ENCODE measurements at places on chromosomes 2 and 18. TPM values are rescaled to one million over a fixed set of nuclear protein-coding genes. Genes with fewer than 3 reads are reported as not detected.

The GALR1 gene
- not detected for total RNA-seq

The GREB1 gene
- 2.3 TPM for total RNA-seq

The IMP4 gene
- 55.9 TPM for total RNA-seq

The NCKAP5 gene
- 34.6 TPM for total RNA-seq

The B4GALT6 gene
- 4.6 TPM for total RNA-seq

The KCNE4 gene
- total RNA-seq = 1.2 TPM

The ASB18 gene
- total RNA-seq = not detected

The IL1B gene
- 17.5 TPM for total RNA-seq

The GRHL1 gene
- 6.5 TPM for total RNA-seq

The IGFBP2 gene
- total RNA-seq = 37.7 TPM

The KIAA1328 gene
- total RNA-seq = 17.8 TPM

The GTF3C2 gene
- 56.4 TPM for total RNA-seq

DNA sequence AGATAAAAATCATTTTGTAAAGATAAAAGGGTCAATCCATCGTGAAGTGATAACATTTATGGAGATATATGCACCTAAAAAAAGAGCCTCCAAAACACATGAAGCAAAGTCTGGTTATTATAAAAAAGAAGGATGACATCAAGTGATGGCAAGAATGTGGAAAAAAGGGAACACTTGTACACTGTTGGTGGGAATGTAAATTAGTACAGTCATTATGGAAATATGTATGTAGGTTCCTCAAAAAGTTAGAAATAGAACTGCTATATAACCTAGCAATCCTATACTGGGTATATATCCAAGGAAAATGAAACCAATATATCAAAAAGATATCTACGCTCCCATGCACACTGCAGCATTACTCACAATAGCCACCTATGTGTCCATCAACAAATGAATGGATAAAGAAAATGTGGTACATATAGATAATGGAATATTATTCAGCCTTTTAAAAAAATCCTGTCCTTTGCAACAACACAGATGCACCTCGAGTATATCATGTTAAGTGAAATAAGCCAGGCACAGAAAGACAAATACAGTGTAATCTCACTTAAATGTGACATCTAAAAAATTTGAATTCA is 28.9 kb downstream of the ABCB11 start:
- DNase-seq = no peak

DNA sequence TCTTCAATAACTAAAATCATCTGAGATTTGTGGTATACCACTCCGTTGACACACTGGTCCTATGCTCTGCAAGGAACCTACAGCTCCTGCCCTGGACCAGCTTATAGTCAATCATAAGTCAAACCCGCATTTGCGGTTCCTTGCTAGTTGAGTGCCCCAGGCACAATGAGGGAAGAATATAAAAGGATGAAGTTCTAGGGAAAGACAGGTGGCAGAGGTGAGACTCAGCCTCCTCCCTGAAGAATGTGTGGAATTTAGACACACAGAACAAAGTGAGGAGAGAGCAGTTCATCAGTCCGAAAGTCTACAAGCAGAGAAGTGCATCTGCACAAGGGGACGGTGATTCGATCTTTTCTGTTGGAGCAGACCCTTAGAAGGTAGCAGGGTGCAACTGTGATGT is 615.0 kb upstream of the FANCL start:
- no peak for DNase-seq

DNA sequence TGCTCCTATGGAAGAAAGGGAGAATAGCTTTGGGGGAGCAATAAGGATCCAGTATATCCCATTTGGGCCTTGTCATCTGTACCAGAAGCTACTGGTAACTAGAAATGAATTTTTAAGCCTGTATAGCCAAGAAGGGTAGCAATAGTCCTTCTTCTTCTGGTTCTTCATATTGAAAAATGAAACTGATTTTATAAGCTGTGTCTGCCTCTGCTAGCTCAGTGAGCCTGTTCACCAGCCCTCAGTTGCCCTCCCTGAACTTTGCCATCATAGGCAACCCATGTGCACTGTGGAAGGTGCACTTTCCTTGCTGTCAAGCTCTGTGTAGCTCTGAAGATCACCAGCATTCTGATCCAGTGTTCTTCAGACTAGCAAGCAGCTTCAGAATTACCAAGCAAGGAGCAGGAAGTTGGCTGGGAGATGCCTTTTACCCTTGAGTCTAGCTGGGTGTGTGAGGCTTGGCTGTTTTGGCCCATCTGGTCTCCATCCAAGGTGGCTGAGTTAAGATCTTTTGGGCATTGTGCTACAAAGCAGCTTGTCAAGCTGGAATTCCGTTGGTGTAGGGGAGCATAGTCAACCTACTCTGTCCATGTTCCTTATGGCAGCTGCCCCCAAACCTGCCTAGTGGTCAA is 55.8 kb upstream of the MGAT5 start:
- no peak for DNase-seq

- DNase-seq = peak; percentile 66
Measured at GRCh38 chr18:58529714-58530354, 99.1 kb downstream of the ALPK2 start.

GRCh38 chr2:163800951-163801381 is 65.2 kb upstream of the FIGN start:
- DNase-seq = no peak

DNA sequence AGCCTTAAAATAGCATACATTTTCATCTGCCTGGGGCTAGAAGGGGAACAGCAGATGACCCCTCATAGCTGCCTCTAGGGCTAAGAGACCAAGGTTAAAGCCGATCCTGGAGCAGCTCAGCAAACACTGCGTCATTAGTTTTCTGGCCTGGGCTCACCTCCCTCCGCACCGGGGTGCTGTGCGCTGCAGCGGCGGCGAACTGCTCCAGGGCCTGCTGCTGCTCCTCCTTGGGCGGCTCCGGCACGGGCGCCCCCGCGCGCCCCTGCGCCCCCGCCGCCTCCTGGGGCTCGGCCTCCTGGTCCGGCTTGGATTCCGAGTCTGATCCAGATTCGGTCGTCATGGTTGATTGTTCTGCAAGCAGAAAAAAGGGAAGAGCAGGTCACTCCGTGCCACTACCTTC is 55.0 kb downstream of the EPB41L3 start:
- DNase-seq = no peak

DNA sequence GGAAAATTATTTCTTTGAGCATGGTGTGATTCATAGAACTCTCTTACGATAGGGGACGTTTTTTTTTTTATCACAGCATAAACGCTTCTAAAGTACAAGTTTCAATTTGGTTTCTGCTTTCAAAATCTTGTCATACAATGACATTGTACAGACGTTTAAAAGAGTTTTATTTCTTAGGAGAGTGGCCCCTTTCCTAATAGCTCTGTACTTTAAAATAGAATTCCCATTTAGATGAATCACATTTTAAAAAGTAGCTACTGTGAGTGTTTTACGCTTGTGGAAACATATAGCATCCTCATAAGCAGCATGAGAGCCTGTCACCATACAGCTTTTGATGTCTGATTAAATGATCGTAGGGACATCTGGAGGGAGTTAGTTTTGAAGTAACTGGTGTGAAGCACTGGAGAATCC is 510.9 kb downstream of the PARD3B start:
- DNase-seq = no peak

GRCh38 chr2:152513681-152514080 is 178.7 kb downstream of the FMNL2 start:
- no peak for DNase-seq

GRCh38 chr2:104444889-104445288 is 409.0 kb upstream of the POU3F3 start:
- DNase-seq = no peak

DNA sequence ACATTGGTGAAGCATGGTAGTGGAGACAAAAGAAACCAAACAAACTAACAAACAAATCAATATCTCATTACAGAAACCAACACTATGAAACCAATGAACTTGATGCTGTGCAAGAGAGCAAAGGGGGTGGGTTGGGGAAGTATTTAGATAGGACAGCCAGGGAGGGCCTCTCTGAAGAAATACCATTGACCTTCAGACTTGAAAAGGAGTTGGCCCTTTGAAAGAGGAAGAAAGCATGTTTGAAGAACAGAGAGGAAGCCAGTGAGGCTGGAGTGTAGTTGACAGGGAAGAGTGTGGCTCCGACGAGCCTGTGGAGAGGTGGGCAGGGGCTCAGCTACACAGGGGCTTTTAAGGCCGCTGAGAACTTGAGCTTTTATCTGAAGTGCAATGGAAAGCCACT is 151.0 kb upstream of the GATA6 start:
- DNase-seq = no peak

GRCh38 chr18:7417727-7418126 is 149.4 kb upstream of the PTPRM start:
- no peak for DNase-seq

- no peak for DNase-seq
Measured at GRCh38 chr2:178767094-178768060, 39.8 kb downstream of the TTN start.

GRCh38 chr2:216072473-216072872 is 9.1 kb downstream of the PECR start:
- no peak for DNase-seq

GRCh38 chr2:227654426-227654825 is 12.2 kb upstream of the SCYGR5 start:
- DNase-seq = no peak

DNA sequence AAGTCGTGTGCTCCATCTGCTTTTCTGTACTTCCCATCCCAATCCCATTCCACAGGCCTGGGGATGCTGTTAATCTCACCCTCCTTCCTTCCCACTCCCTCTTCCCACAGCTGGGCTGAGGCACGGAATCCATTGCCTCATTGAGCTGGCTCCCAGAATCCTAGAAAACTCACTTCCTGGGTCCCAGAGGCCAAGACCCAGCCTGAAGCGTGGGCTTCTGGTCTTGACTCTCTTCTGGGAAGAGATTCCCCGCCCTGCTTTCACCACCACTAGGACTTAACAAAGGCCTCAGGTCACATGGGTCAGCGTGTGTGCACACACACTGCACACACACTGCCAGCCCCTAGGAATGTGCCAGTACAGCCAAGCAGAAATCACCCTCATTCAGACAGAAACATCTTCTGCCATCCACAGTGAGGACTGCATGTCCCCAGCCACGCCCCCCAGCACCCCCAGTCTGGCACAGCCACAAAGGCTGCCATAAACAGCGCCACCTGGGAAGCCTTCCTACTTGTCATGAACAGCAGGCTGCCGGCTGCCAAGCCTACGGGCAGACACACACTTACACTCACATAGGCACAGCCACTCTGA is 165.8 kb downstream of the TNS1 start:
- peak; percentile 86 for DNase-seq

DNA sequence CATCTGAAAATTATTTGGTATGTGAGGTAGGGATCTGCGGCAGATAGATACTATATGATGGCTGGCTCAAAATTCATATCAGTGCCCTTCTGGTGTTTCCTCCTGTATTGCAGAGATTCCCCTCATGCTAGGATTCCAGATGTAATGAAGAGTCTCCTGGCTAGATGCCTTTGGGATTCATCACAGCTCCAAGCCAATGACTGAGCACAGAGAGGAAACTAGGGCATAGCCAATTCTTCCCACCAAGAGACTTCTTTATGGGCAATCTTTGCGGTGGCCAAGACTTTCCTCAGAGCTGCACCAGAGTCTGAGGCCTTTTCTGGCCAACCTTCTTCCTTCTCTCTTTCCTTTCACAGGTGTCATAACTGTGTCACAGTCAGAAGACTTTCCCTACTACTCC is 25.5 kb upstream of the CIB4 start:
- DNase-seq = no peak

GRCh38 chr2:42542871-42543270 is 25.6 kb upstream of the MTA3 start:
- no peak for DNase-seq

GRCh38 chr18:38576349-38576748 is 1010.8 kb upstream of the CELF4 start:
- no peak for DNase-seq

- no peak for DNase-seq
Measured at GRCh38 chr2:37342591-37343220, 1.7 kb upstream of the QPCT start.

GRCh38 chr2:237298151-237299118 is 115.5 kb downstream of the COL6A3 start:
- DNase-seq = peak; percentile 62

DNA sequence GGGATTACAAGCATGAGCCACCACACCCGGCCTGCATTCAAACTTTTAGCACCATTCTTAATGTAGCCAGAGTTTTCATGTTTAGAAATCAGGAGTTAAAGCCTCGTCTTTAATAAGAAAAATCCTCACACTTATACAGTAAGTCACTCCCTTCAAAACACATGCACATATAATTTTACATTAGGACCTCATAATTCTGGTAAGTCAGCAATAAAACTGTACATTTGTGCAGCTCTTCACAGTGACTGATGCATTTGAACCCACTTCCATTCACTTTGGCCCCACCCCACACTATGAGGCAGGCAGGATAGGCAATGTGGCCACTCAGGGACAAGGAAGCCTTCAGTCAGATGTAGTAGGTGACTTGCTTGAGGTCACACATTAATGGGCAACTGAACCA is 141.7 kb upstream of the SIX3 start:
- DNase-seq = no peak

DNA sequence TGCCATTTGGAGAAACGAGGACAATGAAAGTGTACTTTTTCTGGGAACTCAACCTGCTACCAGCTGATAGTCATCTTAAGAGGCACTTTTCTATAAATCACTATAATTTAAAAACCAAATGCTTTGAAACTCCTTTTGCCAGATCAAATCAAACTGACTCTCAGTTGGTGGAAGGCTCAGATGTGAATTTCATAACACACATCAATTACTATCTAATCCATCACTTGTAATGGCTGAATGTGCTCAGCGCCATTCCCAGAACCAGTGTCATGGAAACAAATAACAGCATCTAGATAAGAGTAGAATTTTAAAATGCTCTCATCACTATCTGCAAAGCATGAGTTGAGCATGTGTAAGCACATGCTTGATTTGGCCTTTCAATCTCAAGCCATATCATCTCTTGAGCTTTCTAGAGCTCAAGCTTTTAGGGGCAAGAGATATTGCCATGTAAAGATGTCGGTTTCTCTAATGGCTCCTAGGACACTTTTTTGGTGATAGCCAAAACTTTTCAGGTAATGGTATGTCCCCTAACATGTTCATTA is 223.1 kb upstream of the ACVR2A start:
- DNase-seq = no peak

DNA sequence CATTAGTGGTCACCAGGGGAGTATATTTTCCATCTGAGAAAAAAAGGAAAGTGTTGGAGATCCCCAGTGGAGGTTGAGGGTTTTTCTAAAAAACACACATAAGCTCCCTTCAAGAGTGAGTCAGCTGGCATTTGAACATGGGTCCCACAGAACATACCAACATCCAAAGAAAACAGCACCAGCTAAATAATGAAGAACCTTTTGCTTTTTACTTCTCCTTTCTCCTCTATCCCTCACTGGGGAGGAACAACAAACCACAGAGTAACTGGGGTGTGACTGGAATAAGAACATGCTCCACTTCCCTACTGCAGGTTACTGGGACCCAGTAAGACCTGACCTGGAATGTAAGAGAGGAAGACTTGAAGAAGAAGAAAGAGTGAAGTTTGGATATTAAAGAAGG is 56.5 kb upstream of the RAPH1 start:
- DNase-seq = no peak

All from lower lobe of right lung (tissue), 2 donors.